ENCODE measurements at places on chromosomes 2 and 18.

- no peak overlapping the region for H3K27ac ChIP-seq
- H3K4me1 ChIP-seq, result peaks cover 37% of the 10 kb centered on the region
- DNase-seq, result no peak
- H3K36me3 ChIP-seq, result peaks cover 21% of the 10 kb centered on the region
Measured at GRCh38 chr2:162075689-162076132, 1.7 kb upstream of the DPP4 start.

- H3K4me1 ChIP-seq, result peaks cover 5% of the 10 kb centered on the region
- H3K36me3 ChIP-seq, result peaks cover 5% of the 10 kb centered on the region
- no peak overlapping the region for H3K4me3 ChIP-seq
- H3K27me3 ChIP-seq, result peaks cover 33% of the 10 kb centered on the region
Measured at GRCh38 chr2:286774-287392, 1.0 kb downstream of the ALKAL2 start.

GRCh38 chr18:69998523-69998987, 50.9 kb upstream of the CD226 start:
- H3K36me3 ChIP-seq, result peaks cover 50% of the 10 kb centered on the region
- H3K27ac ChIP-seq, result no peak overlapping the region
- no peaks in the 10 kb centered on the region for H3K27me3 ChIP-seq
- no peak overlapping the region for H3K4me3 ChIP-seq

GRCh38 chr18:74511823-74512222, 15.7 kb downstream of the CNDP2 start:
- H3K4me1 ChIP-seq, result no peaks in the 10 kb centered on the region
- H3K4me3 ChIP-seq, result no peak overlapping the region
- no peak overlapping the region for H3K27ac ChIP-seq
- H3K27me3 ChIP-seq, result no peaks in the 10 kb centered on the region
- DNase-seq, result no peak

GRCh38 chr2:221423210-221423804, 148.8 kb downstream of the EPHA4 start:
- no peaks in the 10 kb centered on the region for H3K27me3 ChIP-seq
- peaks cover 15% of the 10 kb centered on the region for H3K4me1 ChIP-seq
- no peak overlapping the region for H3K4me3 ChIP-seq

DNA sequence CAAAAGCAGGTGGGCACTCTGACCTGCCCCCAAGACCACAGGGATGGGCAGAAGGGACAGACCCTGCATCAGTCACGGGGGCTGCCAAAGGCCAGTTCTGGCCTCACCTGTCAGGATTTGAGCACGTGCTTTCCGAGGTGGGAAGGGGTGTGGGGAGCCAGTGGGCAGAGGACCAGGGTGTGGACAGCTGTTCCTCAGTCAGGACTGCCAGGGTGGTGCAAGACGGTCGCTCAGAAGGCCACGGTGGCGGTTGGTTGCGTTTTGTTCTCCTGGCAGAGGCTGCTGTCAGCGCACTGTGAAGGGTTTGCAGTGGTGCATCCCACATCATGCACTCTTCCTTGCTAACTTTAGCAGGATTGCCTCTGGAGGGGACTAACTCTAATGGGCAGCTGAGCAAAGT, 665.3 kb upstream of the RAB6C start:
- DNase-seq, result no peak
- H3K36me3 ChIP-seq, result no peaks in the 10 kb centered on the region
- H3K4me3 ChIP-seq, result no peak overlapping the region
- H3K4me1 ChIP-seq, result no peaks in the 10 kb centered on the region
- no peak overlapping the region for H3K27ac ChIP-seq
- H3K27me3 ChIP-seq, result no peaks in the 10 kb centered on the region

DNA sequence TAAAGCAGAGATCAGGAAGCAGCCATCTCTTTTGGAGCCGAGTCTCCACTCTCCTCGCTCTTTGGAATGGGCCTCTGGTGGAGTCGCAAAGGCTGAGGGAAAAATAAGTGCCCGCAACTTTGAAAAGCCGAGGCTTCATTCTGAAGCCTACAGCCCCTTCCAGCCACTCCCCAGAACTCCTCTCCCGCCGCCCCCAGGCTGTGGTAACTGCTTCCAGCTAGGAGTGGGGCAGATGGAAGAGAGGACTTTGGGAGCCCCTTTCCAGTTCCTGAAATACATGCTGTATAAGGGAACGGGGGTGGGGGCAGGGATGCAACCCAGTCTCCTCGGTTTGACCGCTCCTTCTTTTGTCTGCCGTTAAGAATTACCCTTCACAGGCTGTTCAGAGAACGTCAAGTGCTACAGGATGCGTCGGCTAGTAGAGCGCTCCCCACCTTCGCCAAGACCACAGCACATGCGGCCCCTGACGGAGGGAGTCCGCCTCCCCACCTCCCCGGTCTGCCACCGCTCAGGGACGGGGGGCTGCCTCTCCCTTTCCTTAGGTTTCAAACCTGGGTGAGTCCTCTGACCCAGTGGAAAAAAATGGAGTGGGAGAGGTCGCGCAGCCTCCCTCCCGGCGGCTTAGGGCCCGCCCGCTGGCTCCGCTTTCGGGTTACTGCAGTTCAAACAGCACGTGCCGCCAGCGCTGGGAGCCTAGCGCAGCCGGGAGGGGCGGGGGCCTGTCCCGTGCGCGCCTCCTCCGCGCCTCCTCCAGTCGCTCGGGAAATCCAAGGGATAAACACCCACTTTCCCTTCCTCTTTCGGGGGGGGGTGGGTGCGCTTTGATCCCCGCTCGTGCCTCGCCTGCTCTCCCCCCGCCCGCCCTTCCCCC, 4.9 kb downstream of the CYP26B1 start:
- H3K27ac ChIP-seq, result no peak overlapping the region
- H3K4me1 ChIP-seq, result peaks cover 23% of the 10 kb centered on the region
- DNase-seq, result peak; percentile 33

- no peak overlapping the region for H3K4me3 ChIP-seq
- DNase-seq, result no peak
- H3K36me3 ChIP-seq, result no peaks in the 10 kb centered on the region
- no peak overlapping the region for H3K27ac ChIP-seq
- peaks cover 16% of the 10 kb centered on the region for H3K4me1 ChIP-seq
Measured at GRCh38 chr2:237057893-237058300, 27.8 kb upstream of the COPS8 start.

GRCh38 chr2:150007815-150008430, 420.3 kb upstream of the MMADHC start:
- no peaks in the 10 kb centered on the region for H3K36me3 ChIP-seq
- DNase-seq, result no peak
- no peak overlapping the region for H3K27ac ChIP-seq
- H3K27me3 ChIP-seq, result no peaks in the 10 kb centered on the region

GRCh38 chr2:36889795-36890194, 76.5 kb downstream of the STRN start:
- H3K27me3 ChIP-seq, result no peaks in the 10 kb centered on the region
- H3K4me1 ChIP-seq, result peaks cover 8% of the 10 kb centered on the region
- peak; percentile 25 for DNase-seq

- no peak for DNase-seq
- peaks cover 7% of the 10 kb centered on the region for H3K27me3 ChIP-seq
- no peak overlapping the region for H3K27ac ChIP-seq
- H3K36me3 ChIP-seq, result no peaks in the 10 kb centered on the region
- peaks cover 41% of the 10 kb centered on the region for H3K4me1 ChIP-seq
Measured at GRCh38 chr18:76452357-76452756, 42.7 kb downstream of the ZNF516 start.

GRCh38 chr2:215594766-215595165, 158.9 kb upstream of the FN1 start:
- no peak for DNase-seq
- no peaks in the 10 kb centered on the region for H3K36me3 ChIP-seq
- no peaks in the 10 kb centered on the region for H3K4me1 ChIP-seq
- H3K27me3 ChIP-seq, result no peaks in the 10 kb centered on the region
- no peak overlapping the region for H3K4me3 ChIP-seq

- peaks cover 24% of the 10 kb centered on the region for H3K27me3 ChIP-seq
- no peaks in the 10 kb centered on the region for H3K36me3 ChIP-seq
- H3K4me1 ChIP-seq, result peaks cover 11% of the 10 kb centered on the region
- H3K4me3 ChIP-seq, result no peak overlapping the region
Measured at GRCh38 chr2:11073251-11073650, 82.0 kb upstream of the SLC66A3 start.

GRCh38 chr2:80154231-80154915, 150.2 kb downstream of the LRRTM1 start:
- H3K27ac ChIP-seq, result no peak overlapping the region
- no peaks in the 10 kb centered on the region for H3K36me3 ChIP-seq
- DNase-seq, result no peak
- H3K27me3 ChIP-seq, result no peaks in the 10 kb centered on the region
- H3K4me1 ChIP-seq, result no peaks in the 10 kb centered on the region

- no peak for DNase-seq
- no peaks in the 10 kb centered on the region for H3K4me1 ChIP-seq
- H3K36me3 ChIP-seq, result no peaks in the 10 kb centered on the region
- no peak overlapping the region for H3K4me3 ChIP-seq
Measured at GRCh38 chr2:223102040-223102400, 50.0 kb downstream of the KCNE4 start.

GRCh38 chr2:201402651-201403562, 45.8 kb upstream of the FLACC1 start:
- DNase-seq, result no peak
- H3K27ac ChIP-seq, result no peak overlapping the region
- H3K4me1 ChIP-seq, result peaks cover 24% of the 10 kb centered on the region
- no peaks in the 10 kb centered on the region for H3K27me3 ChIP-seq
- H3K4me3 ChIP-seq, result no peak overlapping the region

GRCh38 chr2:110873597-110874452, 141.5 kb downstream of the ACOXL start:
- DNase-seq, result no peak
- no peak overlapping the region for H3K27ac ChIP-seq
- peaks cover 4% of the 10 kb centered on the region for H3K36me3 ChIP-seq

- no peaks in the 10 kb centered on the region for H3K4me1 ChIP-seq
- H3K27ac ChIP-seq, result no peak overlapping the region
- H3K4me3 ChIP-seq, result no peak overlapping the region
Measured at GRCh38 chr2:106953236-106953635, 67.3 kb upstream of the ST6GAL2 start.

GRCh38 chr2:136000502-136000901, 15.1 kb upstream of the DARS1 start:
- no peak overlapping the region for H3K4me3 ChIP-seq
- H3K27ac ChIP-seq, result no peak overlapping the region
- peaks cover 18% of the 10 kb centered on the region for H3K4me1 ChIP-seq
- H3K27me3 ChIP-seq, result no peaks in the 10 kb centered on the region
- no peak for DNase-seq

GRCh38 chr2:215487002-215487372, 51.1 kb upstream of the FN1 start:
- H3K36me3 ChIP-seq, result no peaks in the 10 kb centered on the region
- DNase-seq, result no peak
- peaks cover 9% of the 10 kb centered on the region for H3K27me3 ChIP-seq
- no peaks in the 10 kb centered on the region for H3K4me1 ChIP-seq

DNA sequence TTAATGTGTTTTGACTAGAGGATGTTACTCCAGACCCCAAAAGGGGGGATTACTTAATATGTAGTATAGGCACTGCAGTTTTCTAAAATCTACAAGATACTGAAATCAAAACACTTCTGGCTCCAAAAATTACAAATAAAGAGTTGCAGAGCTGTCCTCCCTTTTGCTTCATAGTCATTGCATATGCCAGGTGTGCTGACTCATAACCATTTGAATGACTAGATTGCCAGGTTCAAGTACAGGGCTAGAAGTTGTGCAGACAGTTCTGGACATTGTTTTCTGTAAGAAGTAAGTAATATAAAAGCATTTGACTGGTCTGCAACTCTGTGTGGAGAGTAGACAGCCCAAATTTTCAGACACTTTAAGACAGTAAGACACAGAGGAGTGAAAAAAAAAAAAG, 6.7 kb downstream of the CWC22 start:
- H3K4me3 ChIP-seq, result no peak overlapping the region
- no peak overlapping the region for H3K27ac ChIP-seq
- H3K36me3 ChIP-seq, result peaks cover 25% of the 10 kb centered on the region
- DNase-seq, result no peak
- H3K27me3 ChIP-seq, result no peaks in the 10 kb centered on the region

- peak overlapping the region; percentile 59 for H3K4me3 ChIP-seq
- H3K27me3 ChIP-seq, result peaks cover 16% of the 10 kb centered on the region
- H3K36me3 ChIP-seq, result no peaks in the 10 kb centered on the region
- peaks cover 22% of the 10 kb centered on the region for H3K4me1 ChIP-seq
Measured at GRCh38 chr2:219298759-219299371, 10.3 kb downstream of the PTPRN start.

GRCh38 chr2:142561656-142562055, 315.8 kb upstream of the KYNU start:
- no peak for DNase-seq
- no peaks in the 10 kb centered on the region for H3K4me1 ChIP-seq
- H3K36me3 ChIP-seq, result no peaks in the 10 kb centered on the region
- H3K27me3 ChIP-seq, result no peaks in the 10 kb centered on the region
- H3K27ac ChIP-seq, result no peak overlapping the region

DNA sequence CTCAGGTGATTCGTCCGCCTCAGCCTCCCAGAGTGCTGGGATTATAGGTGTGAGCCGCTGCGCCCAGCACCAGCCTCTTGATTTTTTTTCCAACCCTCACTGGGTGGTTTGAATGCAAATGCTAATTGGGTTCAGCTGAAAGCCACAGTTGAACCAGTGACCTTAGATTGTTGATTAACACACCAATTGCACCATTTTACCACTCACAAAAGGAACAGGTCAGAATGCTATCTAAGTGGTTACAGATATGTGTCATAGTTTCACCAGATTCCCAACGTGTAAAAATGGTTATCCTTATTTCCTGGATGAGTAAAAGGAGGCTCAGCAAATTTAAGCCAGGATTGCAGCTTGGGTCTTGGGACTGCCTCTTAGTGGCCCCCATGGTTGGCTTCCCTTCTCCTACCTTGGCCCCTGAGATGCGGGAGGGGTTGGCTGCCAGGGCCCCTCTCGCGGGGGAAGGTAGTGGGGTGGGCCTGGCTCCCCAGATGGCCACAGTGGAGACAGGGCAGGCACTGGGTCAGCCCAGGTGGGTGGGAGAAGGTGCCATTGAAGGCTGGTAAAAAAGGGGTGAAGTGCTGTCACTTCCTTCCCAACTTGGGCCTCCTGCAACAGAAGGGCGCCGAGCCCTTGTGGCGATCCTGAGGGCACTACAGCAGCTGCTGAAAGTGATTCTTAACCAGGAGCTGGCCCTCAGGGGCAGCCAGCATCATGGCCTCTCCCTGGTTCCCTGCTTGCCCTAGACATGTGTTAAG, 164.9 kb upstream of the HAAO start:
- H3K4me3 ChIP-seq, result no peak overlapping the region
- H3K27ac ChIP-seq, result no peak overlapping the region
- no peaks in the 10 kb centered on the region for H3K36me3 ChIP-seq
- no peak for DNase-seq
- H3K4me1 ChIP-seq, result peaks cover 2% of the 10 kb centered on the region

- DNase-seq, result no peak
- H3K4me3 ChIP-seq, result no peak overlapping the region
- peaks cover 12% of the 10 kb centered on the region for H3K27me3 ChIP-seq
- no peaks in the 10 kb centered on the region for H3K36me3 ChIP-seq
Measured at GRCh38 chr2:3766824-3767223, 63.4 kb downstream of the DCDC2C start.

- no peak overlapping the region for H3K4me3 ChIP-seq
Measured at GRCh38 chr2:158726911-158727592, 68.1 kb upstream of the DAPL1 start.

GRCh38 chr2:1731963-1732768, 12.1 kb downstream of the PXDN start:
- no peak overlapping the region for H3K27ac ChIP-seq
- no peaks in the 10 kb centered on the region for H3K36me3 ChIP-seq
- H3K27me3 ChIP-seq, result peaks cover 2% of the 10 kb centered on the region
- no peak overlapping the region for H3K4me3 ChIP-seq
- DNase-seq, result no peak
